ENCODE measurements at places on chromosomes 6 and 20.

DNA sequence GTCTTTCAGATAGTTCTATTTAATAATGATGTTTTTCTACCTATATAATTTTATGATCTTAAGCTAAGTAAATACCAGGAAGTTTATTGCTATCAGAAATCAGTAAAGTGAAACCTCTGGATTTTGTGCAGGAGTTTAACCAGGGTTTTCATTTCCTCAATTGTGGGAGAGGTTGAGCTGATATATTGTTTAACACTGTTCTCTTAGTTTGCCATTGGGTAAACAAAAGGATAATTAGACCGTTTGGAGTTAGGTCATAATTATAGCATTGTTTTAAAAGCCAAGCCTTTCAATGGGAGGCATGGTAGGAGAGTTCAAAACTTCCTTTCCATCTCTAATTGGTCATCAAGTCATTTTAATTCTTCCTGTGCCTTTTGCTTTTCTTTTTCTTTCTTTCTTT lies 58.7 kb downstream of the STXBP5 start:
- no peak for DNase-seq

- no peak for DNase-seq
Measured at GRCh38 chr6:50889935-50890334, 71.3 kb downstream of the TFAP2B start.

GRCh38 chr6:163782436-163783003 lies 368.0 kb downstream of the QKI start:
- peak; percentile 2 for DNase-seq

GRCh38 chr6:16901782-16902181 lies 140.5 kb upstream of the ATXN1 start:
- no peak for DNase-seq

Measured in stimulated activated naive B cell treated with anti-CD40 and anti-IgM and Interleukin-4, amounts not matched to agents 10 μg/mL and 1 μg/mL and 100 μg/mL, for 72 hours (primary cell).